ENCODE measurements at places on chromosomes 13 and 19.
A peak's percentile ranks its signal among the peaks of the same experiment; 100 is the strongest.

GRCh38 chr13:71290963-71291841, 575.8 kb downstream of the DACH1 start:
- DNase-seq = peak; percentile 11

DNA sequence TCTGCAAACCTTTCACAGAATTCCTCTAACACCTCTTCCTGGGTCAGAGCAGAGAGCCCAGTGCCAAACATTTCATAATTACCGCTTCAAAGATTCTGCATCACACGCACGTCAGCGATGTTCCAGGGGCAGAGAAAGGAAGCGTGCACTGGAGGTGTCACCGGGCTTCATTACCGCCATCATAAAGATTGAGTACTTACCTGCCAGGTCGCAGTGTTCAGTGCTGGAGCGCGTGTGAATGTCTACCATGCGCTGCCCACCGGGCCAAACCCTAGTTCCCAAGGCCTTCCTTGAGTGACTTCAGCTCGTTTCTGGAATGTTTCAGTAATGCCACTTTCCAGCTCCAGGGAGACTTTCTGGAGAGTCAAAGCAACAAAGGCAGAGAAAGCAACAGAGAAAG, 104.4 kb downstream of the ZDHHC20 start:
- DNase-seq = no peak

GRCh38 chr19:6590258-6590826, 608 bp downstream of the CD70 start:
- DNase-seq = peak; percentile 85

DNA sequence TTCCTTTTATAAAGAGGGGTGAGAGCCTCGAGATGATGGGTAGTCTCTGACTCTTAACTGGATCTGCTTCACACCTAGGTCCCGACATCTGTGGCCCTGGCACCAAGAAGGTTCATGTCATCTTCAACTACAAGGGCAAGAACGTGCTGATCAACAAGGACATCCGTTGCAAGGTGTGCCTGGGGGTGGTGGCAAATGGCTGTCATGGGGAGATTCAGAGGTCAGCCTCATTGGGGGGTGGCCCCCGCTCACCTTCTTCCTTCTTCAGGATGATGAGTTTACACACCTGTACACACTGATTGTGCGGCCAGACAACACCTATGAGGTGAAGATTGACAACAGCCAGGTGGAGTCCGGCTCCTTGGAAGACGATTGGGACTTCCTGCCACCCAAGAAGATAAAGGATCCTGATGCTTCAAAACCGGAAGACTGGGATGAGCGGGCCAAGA, 1.6 kb downstream of the CALR start:
- DNase-seq = no peak

- DNase-seq = no peak
Observed at GRCh38 chr13:77545626-77546412, 10.3 kb downstream of the SCEL start.

- no peak for DNase-seq
Observed at GRCh38 chr13:67554286-67554685, 324.1 kb upstream of the PCDH9 start.

DNA sequence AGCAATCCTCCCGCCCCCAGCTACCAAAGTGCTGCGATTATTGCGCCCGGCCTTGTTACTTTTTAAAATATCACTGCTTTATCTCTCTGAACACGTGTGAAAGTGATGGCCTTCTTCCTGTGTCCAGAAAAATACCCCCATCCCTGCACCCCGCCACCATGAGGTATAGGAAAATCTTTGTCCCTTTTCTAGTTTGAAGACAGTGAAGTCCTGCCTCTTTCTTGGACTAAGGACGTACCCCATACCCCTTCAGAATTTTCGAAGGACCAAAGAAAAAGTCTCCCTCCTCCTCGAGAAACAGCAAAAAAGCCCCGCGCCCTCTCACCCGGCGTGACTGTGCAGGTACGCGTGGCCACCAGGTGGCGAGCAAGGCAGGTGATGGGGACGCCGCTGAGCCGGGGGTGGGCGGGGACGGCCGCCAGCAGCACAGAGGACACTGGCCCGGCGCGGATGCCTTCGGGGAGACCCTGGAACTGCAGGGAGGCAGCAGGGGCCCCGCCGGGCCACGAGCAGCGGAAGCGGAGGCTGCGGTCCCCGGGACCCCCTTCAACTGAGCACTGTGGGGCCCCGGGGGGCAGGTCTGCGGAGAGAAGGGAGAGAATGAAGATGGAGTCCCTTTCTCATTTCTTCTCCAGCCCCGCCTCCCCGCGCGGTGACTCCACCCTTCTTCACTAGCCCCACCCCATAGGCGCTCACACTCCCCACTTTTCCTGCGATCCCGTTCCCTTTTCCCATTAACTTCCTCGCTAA, 3.2 kb downstream of the VSIG10L start:
- peak; percentile 87 for DNase-seq

- no peak for DNase-seq
Observed at GRCh38 chr13:73631411-73631810, 502.8 kb downstream of the KLF12 start.

DNA sequence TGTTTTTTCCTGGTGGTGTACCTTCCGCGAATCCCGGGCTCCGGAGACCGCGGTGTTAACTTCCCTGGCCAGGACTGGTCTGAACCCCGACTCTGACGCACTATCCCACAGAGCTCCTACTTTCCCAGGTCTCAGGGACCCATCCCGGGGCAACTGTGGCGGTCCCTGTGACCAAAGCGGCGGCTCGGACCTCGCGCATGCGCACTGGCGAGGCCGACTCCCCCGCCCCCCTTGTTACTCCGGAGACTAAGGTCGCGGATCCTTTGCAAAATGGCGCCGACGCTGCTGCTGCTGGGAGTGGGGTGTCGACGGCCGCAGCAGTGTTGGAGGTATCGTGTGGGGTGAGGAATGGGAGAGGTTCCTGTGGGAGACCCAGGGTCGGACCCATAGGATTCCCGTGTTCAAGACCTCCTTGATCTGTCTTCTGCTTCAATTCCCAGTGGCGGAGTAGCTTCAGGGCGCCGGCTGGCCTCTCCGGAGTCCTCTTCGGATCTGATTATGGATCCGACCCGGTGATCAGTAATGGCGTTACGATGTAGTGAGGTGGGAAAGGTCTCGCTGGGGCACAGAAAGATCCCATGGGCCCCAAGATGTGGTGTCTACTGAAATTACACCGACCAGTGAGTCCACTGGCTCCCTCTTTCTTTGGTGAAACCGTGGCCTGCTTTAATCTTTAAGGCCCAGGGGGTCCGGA, 66.6 kb upstream of the ZNF527 start:
- DNase-seq = no peak

GRCh38 chr19:4115818-4116385, 8.0 kb downstream of the MAP2K2 start:
- DNase-seq = peak; percentile 9

DNA sequence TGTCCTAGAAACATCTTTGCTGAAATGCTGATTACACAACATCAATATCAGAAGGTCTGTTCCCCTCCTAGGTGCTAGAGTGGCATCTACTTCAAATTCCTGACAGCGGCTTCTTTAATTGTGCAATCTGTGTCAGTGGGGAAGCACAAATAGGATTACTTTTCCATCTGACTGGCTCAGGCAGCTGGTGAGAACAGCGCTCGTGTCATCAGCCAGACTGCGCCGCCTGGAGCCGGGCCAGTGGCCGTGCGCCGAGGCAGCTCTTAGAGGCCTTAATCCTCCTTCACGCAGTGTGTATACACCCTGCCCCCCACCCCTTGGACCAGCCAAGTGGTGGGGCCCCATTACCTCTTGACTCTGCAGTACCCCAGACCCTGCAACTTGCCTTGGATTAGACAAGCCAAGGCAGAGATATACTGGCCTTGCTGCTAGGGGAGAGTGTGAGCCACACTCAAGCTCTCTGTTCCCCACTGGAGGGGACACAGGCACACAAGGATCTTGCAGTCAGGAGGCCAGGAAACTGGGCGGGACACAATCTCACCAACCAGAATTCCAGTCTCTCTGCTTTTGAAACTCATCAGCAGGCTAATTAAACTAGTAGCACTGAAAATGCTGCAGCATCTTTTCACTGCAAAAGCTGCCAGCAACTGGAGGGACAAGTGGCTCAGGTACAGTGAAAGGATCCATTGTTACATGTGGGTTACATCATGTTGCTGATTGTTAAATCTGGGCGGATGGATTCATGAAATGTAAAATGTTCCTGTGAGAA, 48.9 kb upstream of the EPHX3 start:
- DNase-seq = no peak

DNA sequence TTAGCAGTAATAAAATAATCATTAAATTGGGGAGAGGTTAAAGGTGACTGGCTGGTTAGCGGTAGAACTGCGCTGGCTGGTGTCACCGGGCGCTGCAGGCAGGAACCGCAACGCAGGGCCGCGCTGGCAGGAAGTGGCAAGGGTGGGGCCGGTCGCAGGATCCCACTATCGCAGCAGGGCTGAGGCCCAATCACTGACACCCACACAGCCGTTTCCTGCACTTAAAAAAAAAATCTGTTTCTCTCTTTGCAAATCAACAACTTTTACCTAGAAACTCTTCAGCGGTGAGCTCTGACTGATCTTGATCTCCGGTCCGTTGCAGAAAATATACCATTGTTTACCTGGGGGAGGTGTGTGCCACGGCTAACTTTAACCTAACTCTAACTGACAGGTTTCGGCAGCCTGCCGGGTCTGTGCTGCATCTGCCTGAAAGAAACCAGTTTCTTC, 46.9 kb downstream of the KLF2 start:
- peak; percentile 92 for DNase-seq

DNA sequence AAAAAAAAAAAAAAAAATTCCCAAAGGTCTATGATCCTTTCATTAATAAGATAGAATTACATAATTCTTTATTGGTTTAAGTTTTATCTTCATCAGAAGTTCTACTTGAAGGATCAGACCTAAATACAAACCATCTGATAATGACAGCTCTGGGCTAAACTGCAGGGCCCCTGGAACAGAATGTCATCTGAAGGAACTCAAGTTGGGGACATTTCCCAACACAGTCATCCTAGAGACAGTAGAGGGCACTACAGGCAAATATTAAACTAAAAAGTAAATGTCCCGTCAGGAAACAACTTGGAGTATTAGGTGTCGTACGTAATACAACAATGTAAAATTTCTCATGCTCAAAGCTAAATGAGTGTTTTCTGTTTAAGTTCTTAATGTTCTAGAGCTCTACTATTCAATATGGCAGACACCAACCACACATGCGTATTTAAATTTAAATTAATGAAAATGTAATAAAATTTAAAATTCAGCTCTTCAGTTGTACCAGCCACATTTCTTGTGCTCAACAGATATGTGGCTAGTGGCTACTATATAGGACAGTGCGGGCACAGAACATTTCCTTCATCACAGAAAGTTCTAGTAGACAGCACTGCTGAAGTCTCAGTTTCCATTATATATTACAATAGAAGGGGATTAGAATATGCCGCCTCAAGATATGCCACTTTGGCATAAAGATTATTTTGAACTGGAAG, 21.8 kb upstream of the NAXD start:
- peak; percentile 49 for DNase-seq

DNA sequence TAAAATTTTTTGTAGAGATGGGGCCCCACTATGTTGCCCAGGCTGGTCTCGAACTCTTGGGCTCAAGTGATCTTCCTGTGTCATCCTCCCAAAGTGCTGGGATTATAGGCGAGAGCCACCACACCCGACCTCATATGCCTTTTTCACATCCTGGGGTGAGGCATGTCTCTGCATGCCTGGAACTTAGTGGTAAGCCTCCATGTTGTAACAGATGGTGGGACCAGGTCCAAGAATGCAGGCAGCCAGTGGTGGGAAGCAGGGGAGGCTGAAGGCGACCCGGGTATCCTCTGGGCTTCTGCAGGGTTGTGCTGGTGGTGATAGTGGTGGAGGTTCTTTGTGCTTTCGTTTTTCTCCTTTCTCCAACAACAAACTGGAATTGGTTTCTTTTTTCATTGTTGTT, 30.1 kb upstream of the CCDC124 start:
- no peak for DNase-seq

All from OCI-LY7 (cell line).